ENCODE measurements at places on chromosomes 7 and 10.

DNA sequence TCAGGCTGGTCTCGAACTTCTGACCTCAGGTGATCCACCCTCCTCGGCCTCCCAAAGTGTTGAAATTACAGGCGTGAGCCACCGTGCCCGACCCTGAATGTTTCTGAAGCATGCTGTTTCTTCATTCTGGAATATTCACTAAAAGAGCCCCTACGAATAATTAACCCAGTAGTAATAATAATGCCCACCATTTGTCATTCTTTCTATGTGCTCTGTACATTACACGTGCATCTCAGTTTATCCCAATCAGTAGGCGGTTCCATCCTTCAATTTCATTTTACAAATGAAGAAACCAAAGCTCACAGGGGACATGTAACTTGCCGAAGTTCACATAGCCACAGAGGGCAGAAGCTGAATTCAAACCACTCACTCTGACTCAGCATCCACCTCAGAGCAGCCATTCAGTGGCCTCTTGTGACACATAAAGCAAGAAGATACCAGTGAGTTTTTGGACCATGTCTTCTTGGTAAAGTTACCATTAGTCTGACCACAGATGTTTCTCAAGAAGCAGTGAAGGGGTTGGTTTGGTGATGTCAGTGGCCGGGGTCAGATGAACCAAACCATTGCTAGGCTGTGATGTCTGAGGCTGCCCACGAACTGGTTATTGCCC, 71.9 kb upstream of the DUSP5 start:
- DNase-seq: no peak

GRCh38 chr10:50395851-50396250, 144.5 kb upstream of the ASAH2 start:
- no peak for DNase-seq

DNA sequence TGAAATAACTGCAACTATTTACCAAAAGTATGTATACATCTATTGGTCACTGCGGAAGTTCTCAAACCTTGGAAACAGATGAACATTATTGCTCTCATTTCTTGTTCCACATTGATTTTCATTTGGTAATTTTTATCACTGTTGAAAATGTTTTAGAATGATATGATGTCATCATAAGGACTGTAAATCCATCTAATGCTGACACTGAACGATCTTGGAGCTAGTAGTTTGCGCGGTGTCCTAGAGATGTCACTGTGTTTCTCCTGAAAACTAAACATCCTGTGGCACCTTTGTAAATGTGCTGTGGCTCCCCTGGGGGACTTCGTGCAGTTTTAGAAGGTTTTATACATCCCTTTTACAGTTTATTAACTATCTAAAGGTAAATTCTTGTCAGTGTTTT, 73.5 kb downstream of the DNAJB9 start:
- DNase-seq: no peak

DNA sequence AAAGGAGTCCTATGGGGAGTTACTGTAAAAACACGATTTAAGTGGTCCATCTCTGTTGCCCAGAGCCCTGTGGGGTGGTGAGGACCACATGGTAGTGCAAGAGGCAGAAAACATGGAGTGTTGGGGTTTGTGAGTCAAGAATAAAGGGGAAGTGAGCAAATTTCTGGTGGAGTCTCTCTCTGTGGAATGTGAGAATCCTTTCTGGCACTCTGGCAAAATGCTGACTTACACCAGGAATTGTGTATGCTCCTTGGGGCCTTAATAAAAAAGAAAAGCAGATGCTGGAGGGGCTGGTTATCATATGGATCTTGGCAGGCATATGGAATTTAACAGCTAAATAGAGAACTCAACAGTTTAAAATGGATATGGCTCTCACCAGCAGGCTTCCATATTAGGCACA, 486.0 kb downstream of the TNS3 start:
- no peak for DNase-seq

- DNase-seq: no peak
Observed at GRCh38 chr7:9842301-9842700, 1131.4 kb upstream of the PHF14 start.

DNA sequence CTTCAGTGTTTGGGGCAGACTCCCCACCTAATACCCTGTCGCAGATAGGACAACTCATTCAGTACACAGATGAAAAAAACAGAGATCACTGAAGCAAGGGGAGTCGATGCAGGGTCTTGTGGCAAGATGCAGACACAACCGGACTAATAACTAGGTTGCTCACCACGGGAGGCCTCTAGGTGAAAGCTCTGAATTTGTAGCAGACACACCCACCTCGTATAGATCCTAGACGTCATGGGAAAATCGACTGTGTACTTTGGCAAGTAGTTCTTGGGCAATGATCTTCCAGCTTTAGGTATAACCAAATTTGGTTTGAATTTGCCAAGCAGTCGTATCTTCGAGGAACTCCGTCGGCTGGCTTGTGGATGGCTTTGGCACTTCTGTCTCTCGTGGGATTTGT, 88.1 kb downstream of the TCF7L2 start:
- no peak for DNase-seq

GRCh38 chr10:105718207-105718995, 1077.3 kb downstream of the SORCS3 start:
- no peak for DNase-seq

All from naive thymus-derived CD8-positive, alpha-beta T cell (primary cell).